ENCODE measurements at places on chromosomes 7 and 10.

GRCh38 chr10:124450012-124450782, at the start of gene NKX1-2:
Gene NKX1-2, minus strand, starts transcription at chr10:124450035. Its CDS starts 92 bp downstream, at chr10:124449943.
- H3K27me3 ChIP-seq: peaks cover 37% of the 10 kb centered on the region
- DNase-seq: no peak
- no peaks in the 10 kb centered on the region for H3K4me1 ChIP-seq
- no peaks in the 10 kb centered on the region for H3K36me3 ChIP-seq
- no peak within 1 kb of the TSS for H3K4me3 ChIP-seq

DNA sequence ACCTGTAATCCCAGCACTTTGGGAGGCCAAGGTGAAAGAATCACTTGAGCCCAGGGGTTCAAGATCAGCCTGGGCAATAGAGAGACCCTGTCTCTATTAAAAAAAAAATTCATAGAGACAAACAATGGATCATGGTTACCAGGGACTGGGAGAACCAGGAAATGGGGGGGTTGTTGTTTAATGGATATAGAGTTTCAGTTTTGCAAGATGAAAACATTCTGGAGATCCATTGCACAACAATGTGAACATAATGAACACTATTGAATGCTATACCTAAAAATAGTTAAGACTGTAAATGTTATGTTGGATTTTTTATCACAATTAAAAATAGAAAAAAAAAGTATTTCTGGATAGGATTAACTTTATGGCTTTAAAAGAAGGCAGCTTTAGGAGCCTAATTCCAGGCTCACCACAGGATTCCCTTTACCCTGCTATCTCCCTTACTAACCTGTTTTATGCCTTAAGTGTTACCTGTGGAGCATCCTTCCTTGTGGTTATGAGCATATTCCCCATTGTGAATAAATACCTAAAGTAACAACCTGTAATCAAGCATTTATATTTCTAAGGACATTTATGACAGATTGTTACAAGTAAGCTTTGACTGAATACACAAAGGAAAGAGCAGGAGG, 45.1 kb upstream of the SGCE start:
- no peak overlapping the region for H3K4me3 ChIP-seq
- DNase-seq: no peak
- no peaks in the 10 kb centered on the region for H3K36me3 ChIP-seq
- H3K27ac ChIP-seq: no peak overlapping the region

DNA sequence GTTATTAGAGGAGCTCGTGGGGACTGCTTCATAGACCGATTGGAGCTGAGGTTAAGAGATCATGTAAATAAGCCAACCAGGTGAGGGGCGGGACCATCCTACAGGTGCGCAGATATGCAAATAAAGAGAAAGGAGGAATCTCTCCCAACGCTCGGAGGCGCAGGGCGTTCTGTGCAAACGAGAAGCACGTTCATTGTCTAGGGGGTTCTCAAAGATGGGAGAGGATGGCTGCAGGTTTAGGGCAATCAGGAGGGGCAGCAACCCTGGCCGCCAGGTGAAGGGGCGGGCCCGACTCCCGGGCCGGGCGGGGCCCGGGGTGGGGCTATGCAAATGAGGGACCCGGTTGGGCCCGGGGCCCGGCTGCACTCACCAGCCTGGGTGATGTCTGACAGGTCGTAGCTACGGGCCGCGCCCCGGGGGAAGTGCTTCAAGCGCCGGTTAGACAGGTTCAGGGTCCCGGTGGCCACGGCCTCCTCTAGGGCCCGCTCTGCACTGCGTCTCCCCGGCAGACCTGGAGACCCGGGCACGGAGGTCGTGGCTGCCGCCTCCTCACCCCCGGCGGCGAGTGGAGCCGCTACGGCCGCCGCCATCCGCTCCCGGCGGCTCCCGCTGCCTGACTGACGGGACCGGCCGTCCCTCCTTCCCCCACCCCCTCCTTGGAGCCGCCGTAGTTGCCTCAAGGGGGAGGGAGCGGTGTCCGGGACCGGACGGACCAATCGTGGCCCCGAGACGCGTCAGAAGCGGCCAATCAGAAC, at the start of gene LRCH4:
Gene LRCH4 (minus strand): TSS at position 619 of the 755 bp plus-strand sequence. CDS start 29 bp downstream, at position 590.
- H3K4me3 ChIP-seq: peak within 1 kb of the TSS; percentile 94
- peak within 1 kb of the TSS; percentile 90 for H3K27ac ChIP-seq
- H3K27me3 ChIP-seq: no peaks in the 10 kb centered on the region
- peaks cover 18% of the 10 kb centered on the region for H3K36me3 ChIP-seq
- H3K4me1 ChIP-seq: peaks cover 57% of the 10 kb centered on the region
- DNase-seq: peak; percentile 47

- H3K4me3 ChIP-seq: no peak overlapping the region
- no peaks in the 10 kb centered on the region for H3K4me1 ChIP-seq
- H3K36me3 ChIP-seq: no peaks in the 10 kb centered on the region
- H3K27ac ChIP-seq: no peak overlapping the region
Observed at GRCh38 chr10:13365243-13365642, 17.1 kb upstream of the SEPHS1 start.

Data from T-cell (primary cell).